ENCODE measurements at places on chromosomes 7 and 10. TPM values are rescaled to one million over a fixed set of nuclear protein-coding genes. Genes with fewer than 3 reads are reported as not detected.

Gene TMEM139
- not detected for total RNA-seq

Gene SLC26A3
- total RNA-seq = not detected

Gene TSC22D4
- 15.6 TPM for total RNA-seq

Gene SLC35B4
- 9.6 TPM for total RNA-seq

Gene SFTPA1
- total RNA-seq = not detected

Gene PLAC9
- total RNA-seq = 18.0 TPM

- DNase-seq = no peak
Observed at GRCh38 chr7:32347244-32347828, 142.8 kb downstream of the LSM5 start.

DNA sequence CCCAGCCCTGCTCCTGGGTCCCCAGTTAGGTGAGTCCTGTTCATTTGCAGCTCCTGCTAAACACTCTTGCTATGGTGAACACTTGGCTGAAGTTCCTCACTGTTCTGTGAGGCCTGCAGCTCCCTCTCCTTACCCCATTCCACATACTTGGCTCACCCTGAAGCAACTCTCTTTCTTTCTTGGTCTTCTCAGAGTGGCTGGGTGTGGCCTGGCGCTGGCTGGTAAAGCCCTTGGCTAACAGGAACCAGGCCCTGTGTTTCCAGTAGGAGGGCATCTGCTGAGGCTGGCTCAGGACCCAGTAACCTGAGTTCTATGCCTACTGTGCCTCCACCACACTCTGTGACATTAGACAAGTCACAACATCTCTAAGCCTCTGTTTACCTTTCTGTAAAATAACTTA, 53.1 kb upstream of the COL13A1 start:
- DNase-seq = no peak

DNA sequence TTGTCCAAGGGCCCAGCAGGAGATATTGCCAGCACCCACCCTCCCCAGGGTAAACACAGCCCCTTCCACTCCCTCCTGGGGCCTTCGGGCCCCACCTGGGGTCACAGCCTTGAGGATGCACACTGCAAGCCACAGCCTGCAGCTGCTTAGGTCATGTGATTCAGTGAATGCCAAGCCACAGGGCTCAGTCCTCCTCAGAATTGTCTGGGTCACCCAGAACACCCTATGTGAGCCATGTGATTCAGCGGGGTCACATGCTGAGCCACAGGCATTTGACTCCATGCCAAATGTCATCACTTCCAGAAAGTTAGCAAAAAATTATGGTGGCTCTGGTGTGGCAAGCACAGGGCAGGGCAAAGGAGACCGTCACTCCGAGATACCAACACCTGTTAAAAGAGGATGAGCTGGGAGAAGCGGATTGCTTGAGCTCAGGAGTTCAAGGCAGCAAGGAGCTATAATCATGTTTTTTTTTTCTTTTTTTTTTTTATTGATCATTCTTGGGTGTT, 17.2 kb upstream of the PSAP start:
- no peak for DNase-seq

- DNase-seq = no peak
Observed at GRCh38 chr7:29095631-29096445, 50.5 kb downstream of the CPVL start.

DNA sequence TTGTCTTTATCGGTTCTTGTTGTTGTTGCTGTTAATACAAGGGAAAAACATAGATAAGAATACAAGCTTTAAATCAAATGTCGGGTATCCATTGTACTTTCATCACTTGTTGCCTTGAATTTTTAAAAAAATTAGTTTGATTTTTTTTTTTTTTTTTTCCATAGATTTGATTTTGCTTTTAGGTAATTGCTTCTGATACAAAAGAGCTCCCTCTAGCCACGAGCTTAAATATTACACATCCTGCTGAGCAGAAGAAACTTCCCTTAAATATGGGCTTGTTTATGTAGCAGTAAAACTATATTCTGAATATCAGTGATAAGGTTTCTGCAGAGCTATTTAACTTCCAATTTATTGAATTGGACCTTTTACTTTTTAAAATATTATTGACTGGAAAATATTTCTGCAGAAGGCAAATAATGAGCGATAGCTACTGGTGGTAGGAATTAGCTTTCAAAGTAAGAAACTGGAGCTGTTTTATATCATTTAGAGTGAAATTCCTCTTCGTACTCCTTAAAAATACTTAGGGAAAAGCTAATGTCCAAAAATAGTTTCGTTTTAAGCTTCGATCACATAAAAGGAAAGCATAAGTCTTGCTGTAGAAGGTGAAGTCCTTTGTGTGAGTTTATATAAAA, 216.9 kb downstream of the POLR1F start:
- no peak for DNase-seq

- no peak for DNase-seq
Observed at GRCh38 chr10:71748671-71749191, 24.6 kb downstream of the VSIR start.

DNA sequence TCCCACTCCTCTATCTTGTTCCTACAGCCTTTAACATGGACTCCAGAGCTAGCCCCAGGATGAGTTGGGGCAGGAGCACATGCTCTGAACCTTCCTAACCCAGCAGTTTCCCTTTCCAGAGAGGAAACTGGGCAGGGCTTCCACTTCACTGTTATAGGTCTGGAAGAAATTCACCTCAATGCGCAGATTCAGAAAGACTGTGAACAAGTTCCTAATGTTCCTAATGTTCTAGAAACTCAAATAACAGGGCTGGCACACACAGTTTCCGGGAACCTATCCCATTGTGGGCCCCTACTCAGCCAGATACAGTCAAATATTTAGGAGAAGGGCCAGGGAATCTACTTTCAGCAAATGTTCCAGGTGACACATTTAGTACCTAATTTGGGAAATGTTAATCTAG, 29.7 kb downstream of the ABCC2 start:
- DNase-seq = no peak

DNA sequence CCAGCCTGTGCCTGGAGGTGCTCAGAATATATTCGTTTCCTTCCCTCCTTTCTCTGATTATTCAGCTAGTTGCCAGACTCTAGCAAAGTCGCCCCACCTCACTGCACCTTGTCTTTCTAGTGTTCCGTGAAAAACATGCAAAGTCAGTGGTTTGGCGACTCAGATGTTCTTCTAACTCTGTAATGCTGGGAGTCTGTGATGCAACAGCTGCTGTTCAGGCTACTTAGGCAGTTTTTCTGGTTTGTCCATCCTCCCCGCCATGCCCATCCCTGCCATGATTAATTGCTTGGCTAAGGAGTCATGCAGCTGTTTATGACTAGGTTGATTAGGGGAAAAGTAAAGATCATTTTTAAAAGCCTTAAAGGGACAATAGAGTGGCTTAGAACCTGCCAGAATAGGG, 99.4 kb downstream of the MTPN start:
- no peak for DNase-seq

DNA sequence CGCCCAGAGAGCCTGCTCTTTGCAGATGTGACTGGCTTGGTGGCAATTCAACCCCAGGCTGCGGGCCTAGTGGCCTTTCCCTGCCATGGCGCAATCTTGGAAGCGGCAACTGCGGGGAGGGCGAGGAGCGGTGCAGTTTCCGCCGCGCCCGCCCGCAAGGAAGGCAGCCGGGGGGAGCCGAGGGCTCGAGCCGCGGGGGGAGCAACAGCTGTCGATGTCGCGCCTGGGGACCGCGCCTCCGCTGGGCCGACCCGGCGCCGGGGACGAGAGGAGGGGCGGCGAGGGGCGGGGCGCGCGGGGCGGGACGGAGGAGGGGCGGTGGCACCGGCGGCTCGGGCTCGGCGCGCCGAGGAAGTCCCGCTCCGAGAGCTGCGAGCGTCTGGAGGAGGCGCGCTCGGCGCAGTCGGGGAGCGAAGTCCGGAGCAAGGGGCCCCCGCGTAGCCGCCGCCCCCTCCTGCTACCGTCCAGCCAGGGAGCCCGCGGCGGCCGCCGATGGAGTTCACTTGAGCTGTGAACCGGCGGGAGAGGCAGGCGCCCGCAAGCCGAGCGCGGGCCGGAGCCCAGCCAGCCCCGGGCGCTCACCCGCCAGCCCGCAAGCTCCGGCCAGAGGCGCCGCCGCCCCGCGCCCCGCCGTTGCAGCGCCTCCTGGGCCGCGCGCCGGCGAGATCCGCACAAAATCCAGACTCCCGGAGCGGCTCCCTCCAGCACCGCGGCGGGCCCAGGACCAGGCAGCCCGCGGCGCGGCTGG, 438.1 kb upstream of the GALNT17 start:
- DNase-seq = no peak

DNA sequence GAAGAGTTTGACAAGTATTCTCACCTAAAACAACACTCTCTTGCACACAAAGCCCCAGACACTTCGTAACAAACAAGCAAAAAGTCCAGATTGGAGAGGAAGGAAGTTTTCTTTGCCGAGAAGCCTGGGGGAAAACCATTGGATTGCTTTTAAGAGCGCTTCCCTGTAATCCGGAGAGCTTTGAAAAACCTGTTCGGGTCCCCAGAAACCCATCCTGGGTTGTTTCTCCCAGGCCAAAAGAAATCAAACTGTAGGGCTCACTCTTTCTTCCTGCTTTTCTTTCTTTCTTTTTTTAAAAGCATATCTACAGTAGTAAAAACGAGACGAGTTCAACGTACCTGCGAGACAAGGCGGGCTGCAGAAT, 655 bp downstream of the SP8 start:
- no peak for DNase-seq

DNA sequence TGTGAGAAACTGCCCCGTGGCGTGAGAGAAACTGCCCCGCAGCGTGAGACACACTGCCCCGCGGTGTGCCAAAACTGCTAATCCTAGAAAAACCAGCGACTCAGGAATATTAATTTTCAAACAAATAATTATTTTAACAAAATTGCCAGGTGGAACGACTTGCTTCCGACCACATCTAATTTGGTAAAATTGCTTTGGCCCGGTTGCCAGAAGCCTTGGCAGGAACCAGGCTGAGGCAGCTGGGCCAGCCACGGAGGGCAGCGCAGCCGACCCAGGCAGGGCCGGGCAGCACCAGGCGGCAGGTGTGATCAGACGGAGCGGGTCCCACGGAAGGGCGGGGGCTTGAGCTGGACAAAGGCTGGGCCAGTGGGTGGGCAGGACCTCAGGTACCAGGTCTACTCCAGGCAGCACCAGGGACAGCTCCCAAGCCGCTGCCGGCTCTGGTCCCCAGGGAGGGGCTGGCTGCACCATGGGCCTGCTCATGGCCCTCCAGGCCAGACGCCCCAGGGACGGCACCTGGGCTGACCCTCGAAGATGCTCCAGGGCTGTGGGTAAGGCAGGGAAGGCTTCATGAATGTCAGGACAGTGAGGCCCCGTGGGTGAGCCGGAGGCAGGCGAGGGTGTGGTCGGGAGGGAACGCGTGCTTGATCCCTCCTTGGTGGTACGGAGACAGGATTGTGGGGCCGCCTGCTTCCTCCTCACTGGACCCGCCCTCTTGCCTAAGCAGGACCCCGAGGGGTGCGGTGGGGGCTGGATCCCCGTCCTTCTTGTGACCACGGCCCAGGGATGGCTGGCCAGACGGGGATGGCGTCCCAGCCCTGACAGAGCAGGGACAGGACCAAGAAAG, 7.7 kb upstream of the ADGRA1 start:
- no peak for DNase-seq

GRCh38 chr10:97926055-97926454, 76.4 kb downstream of the GOLGA7B start:
- DNase-seq = no peak

- no peak for DNase-seq
Observed at GRCh38 chr10:125859128-125859817, 21.8 kb downstream of the DHX32 start.

GRCh38 chr7:42739638-42740037, 172.2 kb downstream of the C7orf25 start:
- DNase-seq = no peak
